ENCODE measurements at places on chromosomes 1 and 21. TPM values are rescaled to one million over a fixed set of nuclear protein-coding genes. Genes with fewer than 3 reads are reported as not detected.

DNA sequence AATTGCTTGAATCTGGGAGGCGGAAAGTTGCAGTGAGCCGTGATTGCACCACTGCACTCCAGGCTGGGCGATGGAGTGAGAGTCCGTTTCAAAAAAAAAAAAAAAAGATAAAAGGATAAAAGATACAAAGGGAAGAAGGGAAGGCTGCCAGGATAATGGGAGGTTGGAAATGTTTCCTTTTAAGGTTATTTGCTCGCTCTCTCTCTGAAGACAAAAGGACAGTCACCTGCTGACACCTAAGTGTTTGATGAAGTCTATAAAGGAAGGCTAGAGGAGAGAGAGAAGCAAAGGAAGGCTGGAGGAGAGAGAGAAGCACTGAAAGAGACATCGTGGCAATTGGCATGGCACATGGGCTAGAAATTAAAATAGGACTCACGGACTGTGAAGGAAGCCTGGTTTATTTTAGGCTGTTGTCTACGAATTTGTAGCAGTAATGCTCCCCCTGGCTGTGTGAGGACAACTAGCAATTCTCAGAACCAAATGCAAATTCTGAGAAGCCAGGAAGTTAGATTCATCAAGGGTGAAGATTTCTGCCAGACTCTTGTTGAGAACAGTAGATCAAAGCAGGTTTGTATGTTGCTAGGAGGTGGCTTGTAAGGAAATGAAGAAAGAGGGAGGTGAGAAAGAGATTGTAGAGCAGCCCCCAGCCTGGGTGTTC lies 154.2 kb downstream of the ZP4 start:
- no peaks in the 10 kb centered on the region for H3K27me3 ChIP-seq
- H3K27ac ChIP-seq = no peak overlapping the region
- H3K4me1 ChIP-seq = no peaks in the 10 kb centered on the region

- no peak overlapping the region for H3K4me3 ChIP-seq
- H3K27ac ChIP-seq = no peak overlapping the region
- H3K36me3 ChIP-seq = no peaks in the 10 kb centered on the region
- H3K4me1 ChIP-seq = no peaks in the 10 kb centered on the region
- no peak for DNase-seq
Measured at GRCh38 chr21:25313829-25314228, 293.5 kb downstream of the MRPL39 start.

- H3K4me3 ChIP-seq = no peak overlapping the region
- H3K36me3 ChIP-seq = no peaks in the 10 kb centered on the region
- H3K4me1 ChIP-seq = peaks cover 6% of the 10 kb centered on the region
- peaks cover 3% of the 10 kb centered on the region for H3K27me3 ChIP-seq
- DNase-seq = no peak
Measured at GRCh38 chr1:17235135-17235885, 13.6 kb upstream of the PADI3 start.

- H3K27ac ChIP-seq = no peak overlapping the region
- H3K4me3 ChIP-seq = no peak overlapping the region
- DNase-seq = no peak
- no peaks in the 10 kb centered on the region for H3K36me3 ChIP-seq
- peaks cover 10% of the 10 kb centered on the region for H3K4me1 ChIP-seq
Measured at GRCh38 chr1:228980232-228980937, 245.1 kb downstream of the RHOU start.

DNA sequence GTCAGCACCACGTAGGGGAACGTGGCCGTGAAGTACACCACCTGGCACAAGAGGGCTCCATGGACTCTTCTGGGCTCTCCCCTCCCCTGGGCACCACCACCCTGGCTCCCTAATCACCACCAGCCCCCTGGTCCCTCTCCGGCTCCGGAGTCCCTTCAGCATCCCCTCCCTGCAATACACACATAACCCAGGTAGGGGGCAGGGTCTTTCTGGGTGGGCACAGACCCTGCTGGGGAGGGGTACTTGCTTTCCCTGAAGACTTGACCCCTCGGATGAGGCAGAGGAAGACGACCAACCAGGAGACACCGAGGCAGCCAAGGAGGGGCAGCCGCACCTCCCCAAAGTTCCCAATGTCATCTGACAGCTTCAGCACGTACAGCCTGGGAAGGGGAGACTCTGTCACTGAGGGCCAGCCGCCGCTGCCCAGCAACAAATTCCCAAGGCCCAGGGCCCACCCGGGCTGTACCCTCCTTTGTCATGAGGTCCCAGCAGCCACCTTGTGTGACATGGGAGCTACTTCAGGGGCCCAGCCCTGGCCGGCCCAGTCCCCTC lies 11.3 kb downstream of the CCDC24 start:
- H3K4me3 ChIP-seq = no peak overlapping the region
- DNase-seq = no peak
- H3K27ac ChIP-seq = no peak overlapping the region
- no peaks in the 10 kb centered on the region for H3K36me3 ChIP-seq
- H3K4me1 ChIP-seq = peaks cover 6% of the 10 kb centered on the region

- peaks cover 7% of the 10 kb centered on the region for H3K27me3 ChIP-seq
- no peak overlapping the region for H3K4me3 ChIP-seq
- H3K4me1 ChIP-seq = no peaks in the 10 kb centered on the region
- DNase-seq = no peak
Measured at GRCh38 chr1:203096566-203096965, 10.8 kb upstream of the MYOG start.

DNA sequence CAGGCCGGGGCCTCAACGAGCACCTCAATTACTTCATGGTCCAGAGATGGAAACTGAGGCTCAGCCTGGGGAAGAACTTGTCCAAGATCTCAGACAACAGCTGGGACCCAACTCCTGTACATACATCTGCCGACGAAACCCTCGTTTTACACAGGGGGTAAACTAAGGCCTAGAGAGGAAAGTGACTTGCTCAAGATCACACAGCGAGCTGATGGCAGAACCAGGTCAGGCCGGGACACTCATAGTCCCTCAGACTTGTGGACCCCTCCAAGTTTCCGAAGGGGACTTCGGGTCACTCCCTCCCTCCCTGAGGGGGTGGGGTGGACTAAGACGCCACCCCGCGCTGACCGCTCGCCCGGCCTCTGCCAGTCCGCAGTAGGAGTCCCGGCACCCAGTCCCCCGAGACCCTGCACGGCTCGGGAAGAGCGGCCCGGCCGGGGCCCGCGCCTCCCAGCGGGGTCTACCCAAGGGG lies 430 bp downstream of the WASF2 start:
- DNase-seq = peak; percentile 17
- H3K27ac ChIP-seq = peak overlapping the region; percentile 94
- H3K27me3 ChIP-seq = no peaks in the 10 kb centered on the region
- H3K4me1 ChIP-seq = peaks cover 35% of the 10 kb centered on the region

DNA sequence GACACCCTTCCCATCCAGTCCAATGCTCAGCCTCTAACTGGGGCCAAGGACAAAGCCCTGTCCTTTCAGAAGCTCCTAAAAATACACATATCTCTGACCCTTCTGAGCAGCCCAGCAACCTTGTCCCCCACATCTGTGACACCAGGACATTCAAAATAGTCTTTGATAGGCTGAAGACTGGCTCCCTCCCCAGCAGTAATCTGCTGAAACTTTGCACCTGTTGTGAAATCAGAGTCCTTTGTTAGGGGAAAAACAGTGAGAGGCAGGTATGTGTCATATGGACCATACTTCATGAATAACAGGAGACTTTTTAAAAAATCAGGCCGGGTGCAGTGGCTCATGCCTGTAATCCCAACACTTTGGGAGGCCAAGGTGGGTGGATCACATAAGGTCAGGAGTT lies 82.4 kb upstream of the VAMP3 start:
- H3K4me3 ChIP-seq = no peak overlapping the region
- no peaks in the 10 kb centered on the region for H3K36me3 ChIP-seq
- DNase-seq = no peak
- peaks cover 8% of the 10 kb centered on the region for H3K27me3 ChIP-seq

DNA sequence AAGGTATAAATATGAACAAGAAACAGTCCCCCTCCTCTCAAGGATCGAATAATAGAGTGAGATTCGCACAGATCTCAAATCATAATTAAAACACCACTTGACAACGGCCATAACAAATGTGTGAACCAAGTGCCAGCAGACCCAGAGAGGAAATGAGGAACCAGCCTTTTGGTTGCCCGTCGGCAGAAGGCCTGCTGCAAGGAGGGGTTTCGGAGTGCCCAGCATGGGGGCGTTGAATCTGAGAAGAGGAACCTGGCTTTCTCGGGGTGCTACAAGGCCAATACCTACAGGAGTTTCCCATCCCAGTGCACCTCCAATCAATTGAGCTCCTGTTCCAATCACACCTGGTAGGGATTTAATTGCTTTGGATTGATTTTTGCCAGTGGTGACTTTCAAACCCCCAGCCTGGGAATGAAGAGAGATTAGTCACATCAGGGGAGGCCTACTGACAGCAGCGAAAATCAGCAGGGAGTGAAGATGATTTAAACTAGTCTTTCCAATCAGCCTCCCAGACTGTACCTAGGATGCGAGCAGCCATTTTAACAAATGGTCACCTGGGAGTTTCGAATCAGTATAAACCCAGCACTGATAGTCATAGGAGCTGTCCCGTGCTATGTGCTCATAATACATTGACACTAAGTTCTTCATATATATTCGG lies 263.8 kb downstream of the KAZN start:
- no peaks in the 10 kb centered on the region for H3K27me3 ChIP-seq
- no peak overlapping the region for H3K4me3 ChIP-seq
- DNase-seq = no peak
- H3K4me1 ChIP-seq = peaks cover 4% of the 10 kb centered on the region

- peaks cover 2% of the 10 kb centered on the region for H3K36me3 ChIP-seq
- H3K4me1 ChIP-seq = peaks cover 14% of the 10 kb centered on the region
- no peak for DNase-seq
- H3K4me3 ChIP-seq = no peak overlapping the region
Measured at GRCh38 chr1:109634292-109634691, 14.7 kb downstream of the AMPD2 start.

GRCh38 chr1:229641306-229641705 lies 15.3 kb downstream of the URB2 start:
- no peak for DNase-seq
- H3K4me1 ChIP-seq = peaks cover 18% of the 10 kb centered on the region
- peaks cover 4% of the 10 kb centered on the region for H3K36me3 ChIP-seq
- H3K27ac ChIP-seq = no peak overlapping the region

DNA sequence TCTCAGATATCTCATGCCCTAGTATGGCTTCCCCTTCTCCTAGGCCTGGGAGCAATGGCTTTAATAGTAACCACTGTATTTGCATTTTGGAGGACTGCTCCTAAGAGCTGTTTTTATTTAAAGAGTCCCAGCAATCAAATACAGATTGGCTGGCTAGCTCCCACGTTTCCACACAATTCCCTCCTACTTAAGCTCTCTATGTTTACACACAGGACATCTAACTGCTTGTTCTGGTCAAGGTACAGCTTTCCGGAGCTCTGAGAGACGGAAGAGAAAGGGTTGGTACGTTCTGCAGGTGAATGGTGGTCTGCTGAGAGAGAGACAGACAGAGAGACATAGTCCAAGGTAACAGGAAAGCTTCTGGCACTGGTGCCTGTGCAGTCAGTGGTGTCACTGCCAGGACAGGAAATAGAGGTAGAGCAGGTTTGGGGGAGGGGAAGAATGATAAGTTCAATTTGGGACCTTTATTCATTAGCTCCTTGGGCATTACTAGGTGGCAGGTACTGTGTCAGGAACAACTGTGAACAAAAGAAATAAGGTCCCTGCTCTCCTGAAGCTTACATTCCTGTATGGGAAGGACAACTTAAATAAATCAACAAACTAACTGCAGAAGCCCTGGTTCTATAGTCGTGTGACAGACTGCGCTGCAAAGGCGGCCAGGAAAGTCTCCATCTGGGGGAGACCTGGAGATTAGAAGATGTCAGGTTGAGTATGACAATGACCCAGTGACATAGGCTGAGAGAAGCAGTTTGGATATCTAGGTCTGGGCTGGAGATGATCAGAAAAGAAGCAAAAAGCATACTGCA lies 1.2 kb upstream of the SLC25A33 start:
- H3K27me3 ChIP-seq = no peaks in the 10 kb centered on the region
- no peak overlapping the region for H3K27ac ChIP-seq
- peaks cover 6% of the 10 kb centered on the region for H3K36me3 ChIP-seq
- H3K4me3 ChIP-seq = peak overlapping the region; percentile 93
- no peak for DNase-seq

- DNase-seq = no peak
- no peak overlapping the region for H3K4me3 ChIP-seq
- peaks cover 44% of the 10 kb centered on the region for H3K4me1 ChIP-seq
- H3K27me3 ChIP-seq = no peaks in the 10 kb centered on the region
Measured at GRCh38 chr1:27147842-27148518, 6.9 kb downstream of the SLC9A1 start.

DNA sequence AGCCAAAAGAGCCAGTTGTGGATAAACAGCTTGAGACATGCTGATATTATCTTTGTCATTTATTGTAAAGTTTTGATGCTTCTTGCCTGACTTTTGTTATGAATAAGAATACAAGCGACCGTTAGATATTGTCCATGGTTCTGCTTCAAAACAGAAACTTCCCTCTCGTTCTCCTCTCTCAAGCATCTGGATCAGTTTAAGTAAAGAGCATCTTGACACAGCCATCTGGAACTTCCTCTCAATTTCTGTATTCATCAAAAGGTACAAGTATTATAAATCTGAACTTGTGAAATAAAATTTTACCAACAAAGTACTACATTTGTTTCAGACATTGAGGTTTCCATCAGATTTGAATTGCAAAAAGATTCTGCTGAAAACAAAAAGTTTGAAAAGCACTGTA lies 36.4 kb upstream of the CLDN14 start:
- no peak for DNase-seq
- H3K4me1 ChIP-seq = no peaks in the 10 kb centered on the region
- H3K27me3 ChIP-seq = peaks cover 12% of the 10 kb centered on the region
- H3K27ac ChIP-seq = no peak overlapping the region
- no peaks in the 10 kb centered on the region for H3K36me3 ChIP-seq

DNA sequence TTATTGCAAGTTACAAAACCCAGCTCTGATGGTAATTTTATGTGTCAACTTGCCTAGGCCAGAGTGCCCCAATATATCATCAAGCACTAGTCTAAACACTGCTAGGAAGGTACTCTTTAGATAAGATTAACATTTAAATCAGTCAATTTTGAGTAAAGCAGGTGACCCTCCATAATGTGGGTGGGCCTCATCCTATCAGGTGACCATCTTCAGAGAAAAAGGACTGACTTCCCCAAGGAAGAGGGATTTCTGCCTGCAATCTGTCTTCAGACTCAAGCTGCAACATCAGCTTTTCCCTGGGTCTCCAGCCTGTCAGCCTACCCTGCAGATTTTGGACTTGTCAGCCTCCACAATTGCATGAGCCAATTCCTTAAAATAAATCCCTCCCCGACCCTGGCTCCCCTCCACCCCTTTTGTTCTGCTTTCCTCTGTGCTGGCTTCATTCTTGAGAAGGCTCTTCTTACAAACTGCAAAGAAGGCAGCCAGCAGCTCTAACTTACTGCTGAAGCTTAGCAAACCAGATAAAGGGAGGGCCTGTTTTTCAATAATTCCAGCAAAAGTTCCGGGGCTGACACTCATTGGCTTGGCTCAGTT lies 56.4 kb upstream of the RUNX3 start:
- no peak overlapping the region for H3K4me3 ChIP-seq
- H3K27me3 ChIP-seq = no peaks in the 10 kb centered on the region
- H3K4me1 ChIP-seq = peaks cover 9% of the 10 kb centered on the region
- no peaks in the 10 kb centered on the region for H3K36me3 ChIP-seq
- no peak for DNase-seq
- H3K27ac ChIP-seq = no peak overlapping the region

KNCN gene
- not detected for total RNA-seq

CELA3A gene
- total RNA-seq = not detected

AIDA gene
- 71.6 TPM for total RNA-seq

CCDC185 gene
- total RNA-seq = not detected

PYGO2 gene
- total RNA-seq = 65.1 TPM

LCE3D gene
- not detected for total RNA-seq

SLC6A17 gene
- 0.14 TPM for total RNA-seq

All from neural crest cell (in vitro differentiated cells).